ENCODE measurements at places on chromosomes 6 and 20.

DNA sequence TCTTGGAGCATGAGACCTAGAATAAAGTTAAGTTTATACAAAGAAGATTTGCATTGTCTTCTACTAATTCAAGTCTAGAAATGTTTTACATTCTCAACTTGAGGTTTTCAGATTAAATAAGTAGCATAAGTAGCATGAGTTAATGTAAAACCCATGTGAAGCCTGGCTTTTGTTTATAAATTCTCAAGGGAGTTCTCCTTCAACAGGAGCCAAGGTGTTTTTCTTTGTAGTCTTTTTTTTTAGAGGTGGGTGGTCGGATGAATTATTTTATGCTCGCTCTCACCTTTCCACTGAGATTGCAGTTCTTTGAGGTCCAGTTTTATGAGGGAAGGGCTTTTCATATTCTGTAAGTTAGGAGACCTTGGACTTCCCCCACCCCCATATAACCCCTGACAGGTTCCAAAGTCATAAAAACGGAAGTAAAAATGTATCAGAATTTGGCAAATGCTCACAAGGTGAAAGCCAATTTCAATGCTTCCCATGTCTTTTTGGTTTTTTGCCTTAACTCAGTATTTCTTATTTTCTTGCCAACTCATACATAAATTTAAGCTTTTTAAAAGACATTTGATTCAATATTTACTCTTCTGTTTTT is 244.3 kb upstream of the ASCC3 start:
- DNase-seq: no peak

DNA sequence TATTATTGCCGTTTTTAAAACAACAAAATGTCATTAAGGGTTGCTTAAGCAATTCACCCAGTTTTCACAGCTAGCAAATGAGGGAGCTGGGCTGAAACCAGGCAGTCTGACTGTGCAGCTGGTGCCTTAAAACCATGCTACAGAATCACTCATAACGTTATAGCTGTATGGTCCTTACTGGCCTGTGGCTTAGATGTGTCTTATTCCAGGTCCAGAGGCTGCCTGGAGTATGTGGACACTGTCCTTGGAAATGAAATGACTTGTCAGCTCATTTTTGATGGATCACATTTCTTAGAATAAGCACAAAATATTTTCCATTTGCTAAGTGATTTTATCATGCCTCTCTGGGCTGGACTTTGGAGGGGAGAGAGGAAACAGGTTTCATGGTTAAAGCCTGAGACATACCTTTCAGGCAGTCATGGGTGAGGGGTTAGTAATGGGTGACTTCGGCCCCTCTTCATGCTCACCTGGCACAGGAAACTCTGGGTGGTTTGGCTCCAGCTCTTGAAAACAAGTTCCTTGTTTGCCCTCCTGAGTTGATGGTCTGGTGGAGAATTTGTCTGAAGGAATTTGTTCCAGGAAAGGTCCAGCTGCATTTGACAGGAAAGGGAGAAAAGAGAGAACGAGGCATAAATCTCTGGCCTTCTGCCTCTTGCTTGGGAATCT is 823.2 kb downstream of the DHX35 start:
- DNase-seq: no peak

GRCh38 chr6:64084185-64084663 is 448.6 kb downstream of the PHF3 start:
- DNase-seq: no peak

- no peak for DNase-seq
These were observed 56.4 kb downstream of the REPS1 start for GRCh38 chr6:138931660-138932059.

GRCh38 chr6:56806368-56806767 is 148.5 kb upstream of the BEND6 start:
- DNase-seq: no peak

DNA sequence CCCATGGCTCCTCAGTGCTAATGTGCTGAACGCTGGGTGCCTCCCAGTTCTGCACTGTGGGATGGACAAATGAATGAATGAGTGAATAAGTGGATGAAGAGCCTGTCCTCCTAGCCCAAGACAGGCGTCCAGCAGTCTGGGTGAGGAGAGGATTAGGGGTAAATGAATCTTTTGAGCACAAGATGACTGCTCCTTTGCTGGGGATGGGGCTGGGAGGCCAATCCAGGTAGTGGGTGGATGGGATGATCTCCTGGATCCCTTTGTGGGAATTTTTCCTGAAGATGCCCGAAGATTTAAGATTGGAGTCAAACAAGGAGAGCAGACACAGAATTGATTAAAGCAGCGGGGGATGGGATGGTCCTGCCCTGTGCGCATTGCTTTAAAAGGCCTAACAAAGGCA is 65.3 kb upstream of the MLN start:
- DNase-seq: no peak

DNA sequence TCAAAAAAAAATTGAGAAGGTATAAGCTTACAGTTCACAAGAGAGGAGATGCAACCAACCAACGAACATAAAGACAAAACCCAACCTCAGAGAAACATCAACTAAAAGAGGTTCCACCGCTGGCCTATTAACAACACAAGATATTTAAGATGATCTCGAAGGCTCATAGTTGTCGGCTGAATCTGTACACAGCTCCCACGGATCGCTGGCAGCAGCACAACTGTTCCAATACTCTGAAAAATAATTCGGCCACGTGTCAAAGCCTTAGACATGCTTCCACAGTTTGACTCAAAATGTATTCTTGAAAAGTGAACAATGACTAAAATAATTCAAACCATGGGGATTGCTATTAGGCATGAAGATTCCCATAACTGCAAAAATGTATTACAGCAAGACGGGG is 13.7 kb downstream of the EXOC2 start:
- no peak for DNase-seq

DNA sequence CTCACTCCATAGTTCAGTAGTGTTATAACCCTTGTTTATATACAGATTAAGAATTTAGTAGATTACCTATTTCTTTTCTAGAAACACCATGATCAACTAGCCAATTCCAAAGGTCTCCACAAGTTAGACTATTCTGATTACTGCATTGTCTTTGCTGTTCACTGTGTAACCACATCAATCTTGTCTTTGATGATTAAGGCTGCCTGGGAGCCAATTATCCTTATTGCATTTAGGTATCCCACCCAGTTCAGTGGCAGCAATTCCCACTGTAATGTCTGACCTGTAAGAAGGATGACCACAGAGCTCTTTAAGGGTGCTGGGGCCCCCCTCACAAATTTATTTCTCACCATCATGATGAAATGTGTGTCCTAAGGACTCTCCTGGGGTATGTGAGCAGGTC is 40.2 kb downstream of the PKIB start:
- DNase-seq: no peak

GRCh38 chr6:155188707-155189496 is 74.9 kb upstream of the CLDN20 start:
- DNase-seq: no peak

DNA sequence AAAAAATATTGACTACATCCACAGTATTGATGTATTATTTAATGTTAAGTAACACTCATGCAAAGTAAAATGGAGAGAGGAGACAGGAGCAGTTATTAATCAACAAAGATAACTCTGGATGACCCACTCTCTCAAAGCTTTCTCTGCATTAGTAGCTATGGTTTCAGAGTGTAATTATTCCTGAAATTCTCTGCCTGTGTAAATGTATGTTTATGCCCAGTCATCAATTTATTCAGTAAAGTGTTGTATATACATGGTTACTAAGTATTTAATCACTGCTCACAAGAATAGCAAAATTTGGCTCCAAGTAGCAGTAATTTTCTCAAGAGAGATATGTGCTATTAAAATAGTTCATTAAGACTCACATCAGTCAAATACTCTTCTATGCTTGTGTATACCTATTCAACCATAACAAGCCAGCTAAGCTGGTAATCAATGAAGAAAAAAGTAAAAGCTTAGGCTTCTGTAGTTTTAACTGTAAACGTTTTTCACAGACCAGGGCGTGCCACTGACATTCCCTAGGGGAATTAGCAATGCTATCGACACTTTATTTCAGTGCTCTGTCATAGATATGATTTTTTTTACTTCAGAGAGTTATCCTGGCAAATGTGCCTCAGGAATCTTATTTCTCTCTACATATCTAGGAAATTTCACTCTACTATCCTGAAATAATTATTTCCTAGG is 54.0 kb upstream of the RAB32 start:
- DNase-seq: no peak

DNA sequence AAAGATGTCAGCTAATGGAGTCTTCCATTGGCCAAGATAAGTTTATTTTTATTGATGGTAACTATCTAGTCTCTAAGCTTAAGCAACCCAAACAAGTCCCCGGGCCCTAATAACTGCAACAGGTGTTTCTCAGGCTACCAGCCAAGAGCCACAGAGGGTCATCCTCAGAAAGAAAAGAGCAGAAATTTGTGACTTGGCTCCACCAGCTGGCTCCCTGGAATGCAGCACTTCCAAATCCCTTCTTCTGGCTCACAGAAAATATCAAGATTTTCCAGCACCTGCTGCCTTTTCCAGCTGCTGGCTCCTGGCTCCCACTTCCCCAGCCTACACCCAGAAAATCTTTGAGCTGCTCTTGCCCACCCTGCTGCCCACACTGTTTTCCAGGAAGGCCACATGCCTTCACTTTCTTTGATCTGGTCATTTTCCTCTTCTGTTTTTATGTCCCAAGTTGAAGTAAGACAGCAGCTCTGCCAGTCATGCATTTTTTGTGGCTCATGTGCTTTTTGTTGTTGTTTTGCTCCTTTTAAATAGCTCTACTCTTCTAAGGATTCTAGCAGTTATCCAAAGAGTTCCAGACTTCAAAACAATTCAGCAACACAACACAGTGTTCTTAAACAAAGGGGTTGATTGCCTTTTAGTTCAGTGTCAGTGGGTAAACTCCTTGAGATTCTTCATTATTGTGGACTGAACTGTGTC is 151.0 kb upstream of the SMLR1 start:
- no peak for DNase-seq

DNA sequence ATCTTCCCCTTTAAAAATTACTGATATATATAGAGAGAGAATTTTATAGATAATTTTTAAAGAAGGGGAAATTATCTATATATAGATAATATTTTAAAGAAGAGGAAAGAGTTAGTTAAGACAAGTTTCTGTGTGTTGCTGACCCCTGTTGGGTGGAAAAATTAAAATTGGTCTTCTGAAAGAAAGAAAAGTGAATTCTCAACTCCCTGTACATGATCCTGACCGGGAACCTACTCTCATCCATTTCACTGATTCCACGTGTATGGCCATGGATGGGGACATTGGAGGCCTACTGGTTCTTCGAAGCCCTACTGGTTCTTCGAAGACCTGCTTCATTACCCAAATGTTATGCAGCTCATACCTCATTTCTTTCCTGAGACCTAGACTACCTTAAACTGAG is 53.0 kb upstream of the TCF21 start:
- DNase-seq: no peak

DNA sequence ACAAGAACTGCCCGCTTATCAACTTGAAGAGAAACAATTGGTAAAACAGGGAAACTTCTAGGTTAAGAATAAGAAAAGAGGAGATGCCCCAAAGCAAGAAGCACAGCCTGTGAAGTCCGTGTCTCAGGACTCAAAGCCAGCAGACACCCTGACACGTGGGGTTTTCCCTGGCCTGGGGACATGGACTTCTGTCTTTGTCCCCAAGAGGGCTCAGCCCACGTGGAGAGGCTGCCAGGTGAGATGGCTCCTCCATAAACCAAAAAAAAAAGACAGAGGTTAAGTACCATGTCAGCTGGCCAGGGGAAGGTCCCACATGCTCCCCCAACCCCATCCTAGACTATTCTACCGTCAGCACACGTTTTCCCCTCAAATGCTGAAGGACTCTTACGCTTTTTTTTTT is 9.9 kb downstream of the SERPINB6 start:
- DNase-seq: no peak

DNA sequence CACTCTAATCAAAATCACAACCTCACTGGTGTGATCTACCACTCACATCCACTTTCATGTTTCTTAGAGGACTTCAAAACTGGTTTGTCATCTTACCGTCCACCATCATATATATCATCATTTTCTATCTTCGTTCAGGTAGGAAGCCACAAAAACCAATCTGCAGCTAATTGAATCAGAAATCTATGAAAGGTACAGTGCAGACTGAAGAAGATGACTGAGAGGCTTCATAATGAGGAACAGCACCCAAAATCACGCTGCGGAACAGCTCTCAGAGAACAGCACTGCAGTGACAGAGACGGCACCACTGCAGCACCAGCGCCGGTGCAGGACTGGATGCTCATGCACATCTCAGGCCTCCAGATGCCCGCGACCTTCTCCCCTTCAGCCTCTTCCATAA is 13.0 kb downstream of the GMDS start:
- DNase-seq: no peak

DNA sequence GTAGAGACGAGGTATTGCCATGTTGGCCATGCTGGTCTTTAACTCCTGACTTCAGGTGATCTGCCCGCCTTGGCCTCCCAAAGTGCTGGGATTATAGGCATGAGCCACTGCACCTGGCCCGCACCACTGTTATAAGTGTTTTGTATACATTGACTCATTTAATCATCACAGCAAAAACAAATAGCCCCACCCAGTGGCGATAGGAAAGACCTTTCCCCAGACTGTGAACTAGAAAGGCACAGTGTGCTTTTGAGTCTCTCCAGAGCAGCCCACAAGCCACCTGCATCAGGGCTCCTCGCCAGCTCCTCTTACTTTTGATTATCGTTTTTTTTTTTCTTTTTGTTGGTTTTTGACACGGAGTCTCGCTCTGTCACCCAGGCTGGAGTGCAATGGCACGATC is 27.9 kb upstream of the ZFP64 start:
- no peak for DNase-seq

- DNase-seq: no peak
These were observed 36.7 kb downstream of the LRFN2 start for GRCh38 chr6:40550202-40551101.

- DNase-seq: no peak
These were observed 79.8 kb upstream of the ARID1B start for GRCh38 chr6:156697225-156697830.

GRCh38 chr6:129731428-129731827 is 21.5 kb upstream of the ARHGAP18 start:
- no peak for DNase-seq

DNA sequence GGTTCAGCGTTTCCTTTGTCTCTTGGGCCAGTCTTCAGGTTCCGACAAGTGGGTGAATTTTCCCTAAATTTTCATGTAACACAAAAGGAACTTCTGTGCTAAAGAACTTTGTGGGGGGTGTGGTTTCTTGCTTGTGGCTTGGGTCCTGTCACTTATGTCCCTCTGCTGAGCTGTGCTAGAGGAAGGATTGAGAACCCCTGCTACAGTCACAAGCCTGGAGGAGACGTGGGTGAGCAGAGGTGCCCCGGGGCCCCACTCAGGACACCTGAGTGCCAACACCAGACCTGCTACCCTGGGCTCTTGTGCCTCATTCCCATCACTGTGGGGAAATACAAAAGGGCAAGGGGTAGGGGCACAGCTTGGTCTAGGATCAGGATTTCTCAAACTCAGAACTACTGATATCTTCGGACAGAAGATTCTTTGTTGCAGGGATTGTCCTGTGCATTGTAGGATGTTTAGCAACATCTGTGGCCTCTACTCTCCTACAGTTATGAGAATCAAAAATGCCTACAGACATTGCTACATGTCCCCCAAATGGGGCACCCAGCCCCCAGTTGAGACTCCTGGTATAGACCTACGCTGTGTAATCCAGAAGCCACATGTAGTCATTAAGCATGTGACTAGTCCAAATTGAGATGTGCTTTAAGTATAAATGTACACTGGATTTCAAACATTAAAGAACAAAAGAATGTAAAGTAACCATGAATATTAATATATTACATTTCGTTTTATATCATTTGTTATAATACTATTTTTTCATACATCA is 128.7 kb downstream of the LY86 start:
- DNase-seq: no peak

GRCh38 chr6:158816329-158816728 is 2.8 kb downstream of the EZR start:
- no peak for DNase-seq

GRCh38 chr6:168374541-168375071 is 55.0 kb upstream of the DACT2 start:
- no peak for DNase-seq

GRCh38 chr20:57928181-57928967 is 218.6 kb upstream of the PMEPA1 start:
- DNase-seq: no peak
